ENCODE measurements at places on chromosomes 4 and X. TPM values are rescaled to one million over a fixed set of nuclear protein-coding genes. Genes with fewer than 3 reads are reported as not detected.

GRCh38 chrX:100207331-100208024, 202.6 kb downstream of the PCDH19 start:
- no peak for DNase-seq

GRCh38 chr4:155795991-155796390, 37.2 kb downstream of the GUCY1B1 start:
- DNase-seq = no peak

GRCh38 chr4:101123231-101123630, 224.1 kb downstream of the PPP3CA start:
- DNase-seq = no peak

- no peak for DNase-seq
Measured at GRCh38 chr4:33184657-33185290, 2464.6 kb downstream of the PCDH7 start.

DNA sequence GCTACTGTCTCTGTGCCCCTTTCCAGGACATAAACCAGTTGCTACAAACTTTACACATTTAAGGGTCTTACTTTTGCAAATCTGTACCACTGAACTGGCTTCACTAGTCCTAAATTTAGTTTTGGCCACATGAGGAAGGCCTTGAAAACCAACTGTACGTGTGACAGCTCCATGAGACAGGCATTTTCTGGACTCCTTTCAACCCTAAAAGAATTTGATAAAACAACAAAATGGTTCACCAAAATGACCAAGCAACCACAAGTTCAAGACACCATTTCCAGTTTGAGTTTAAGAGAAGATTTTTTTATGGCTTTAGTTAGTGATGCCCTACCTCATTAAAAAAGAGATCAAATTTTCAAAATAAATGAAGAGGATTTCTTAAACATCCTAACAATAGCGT, 246.4 kb downstream of the ZNF674 start:
- no peak for DNase-seq

DNA sequence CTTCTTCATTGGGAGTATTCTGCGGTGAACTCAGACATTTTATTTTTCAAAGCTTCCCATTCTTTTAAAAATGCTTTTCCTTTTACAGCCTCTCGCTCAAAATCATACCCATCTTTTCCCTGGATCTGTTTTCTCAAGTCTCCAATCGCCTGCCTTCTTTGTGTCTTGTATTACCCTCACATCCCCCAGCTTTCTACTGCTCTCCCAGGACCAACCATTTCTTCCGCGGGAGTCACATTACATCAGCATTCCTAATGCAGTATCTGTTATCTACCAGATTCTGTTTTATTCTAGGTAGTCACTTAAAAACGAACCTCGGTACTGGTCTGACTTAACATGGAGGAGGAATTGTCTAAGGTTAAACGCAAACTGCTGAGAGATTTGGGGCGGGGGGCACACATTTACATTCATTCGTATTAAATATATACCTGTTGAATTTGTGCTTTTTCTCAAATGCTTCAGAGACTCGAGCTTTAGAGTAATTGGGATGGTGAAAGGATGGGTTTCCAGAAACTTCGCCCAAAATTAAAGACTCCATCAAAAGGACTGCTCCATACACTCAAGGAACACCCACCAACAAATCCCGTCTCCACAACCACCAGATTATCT, 493 bp upstream of the UCHL1 start:
- no peak for DNase-seq

- DNase-seq = no peak
Measured at GRCh38 chr4:8108261-8108660, 50.4 kb downstream of the ABLIM2 start.

- no peak for DNase-seq
Measured at GRCh38 chrX:37420185-37420584, 71.0 kb downstream of the PRRG1 start.

DNA sequence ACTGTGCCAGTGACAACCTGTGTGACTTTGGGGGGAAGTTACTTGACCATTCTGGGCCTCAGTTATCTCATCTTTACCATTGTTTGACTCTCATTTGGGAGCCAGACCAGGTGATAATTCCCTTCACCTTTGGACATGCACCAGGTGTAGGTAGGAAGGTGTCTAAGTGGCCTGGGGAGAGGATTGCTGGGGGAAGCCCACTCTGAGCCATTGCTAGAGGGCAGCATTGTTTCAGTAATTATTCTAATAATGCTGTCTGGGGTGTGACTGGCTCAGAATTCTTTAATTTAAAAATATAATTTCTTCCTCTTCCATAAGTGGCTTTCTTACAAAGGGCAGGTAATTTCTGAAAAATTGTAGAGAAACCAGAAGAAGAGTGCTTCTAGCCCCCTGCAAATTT, 104.3 kb downstream of the RTL9 start:
- DNase-seq = no peak

- no peak for DNase-seq
Measured at GRCh38 chrX:78624962-78625909, 33.9 kb downstream of the RTL3 start.

- no peak for DNase-seq
Measured at GRCh38 chr4:123114915-123115756, 192.7 kb upstream of the NUDT6 start.

DNA sequence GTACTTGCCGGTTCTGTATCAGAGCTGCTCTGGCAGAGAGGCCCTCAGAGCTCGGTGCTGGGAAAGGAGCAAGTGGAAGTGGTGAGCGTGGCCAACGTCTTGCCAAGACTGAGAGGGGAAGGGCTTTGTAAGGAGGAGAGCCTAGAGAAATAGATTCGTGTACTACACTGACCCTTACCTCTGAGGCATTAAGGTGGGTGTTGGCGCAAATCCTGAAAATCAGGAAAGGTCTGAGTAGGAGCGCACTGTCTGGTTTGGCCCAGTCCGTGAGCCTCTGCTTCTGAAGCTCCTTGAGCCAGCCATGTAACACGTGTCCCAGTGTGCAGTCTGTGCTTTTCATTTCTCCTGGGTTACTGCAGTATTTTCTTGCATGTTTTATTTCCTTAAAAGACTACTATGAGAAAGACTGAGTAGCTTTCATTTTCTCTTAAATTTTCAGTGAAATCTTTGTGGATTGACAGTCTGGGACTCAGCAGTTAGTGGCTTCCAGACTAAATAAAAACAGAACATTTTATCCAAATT, 140.5 kb downstream of the SOWAHB start:
- no peak for DNase-seq

DNA sequence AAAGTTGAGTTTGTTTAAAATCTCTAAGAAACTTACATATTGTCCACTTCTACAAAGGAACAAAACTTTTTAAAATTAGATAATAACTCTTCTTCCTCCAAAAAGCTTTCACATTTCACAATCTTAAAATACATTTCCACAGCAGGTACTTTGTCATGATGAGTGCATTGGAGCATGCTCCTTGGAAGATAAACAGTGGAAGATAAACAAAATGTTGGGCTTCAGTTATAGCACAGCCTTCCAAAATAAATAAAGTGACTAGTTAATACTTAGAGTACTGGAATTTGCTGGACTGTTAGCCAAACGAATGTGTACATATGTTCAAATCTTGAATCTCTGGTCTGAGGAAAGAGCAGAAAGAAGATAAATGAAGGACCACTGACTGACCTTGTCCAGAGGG, 54.9 kb upstream of the PDE5A start:
- no peak for DNase-seq

- DNase-seq = no peak
Measured at GRCh38 chr4:139718833-139719232, 53.2 kb downstream of the MGST2 start.

DNA sequence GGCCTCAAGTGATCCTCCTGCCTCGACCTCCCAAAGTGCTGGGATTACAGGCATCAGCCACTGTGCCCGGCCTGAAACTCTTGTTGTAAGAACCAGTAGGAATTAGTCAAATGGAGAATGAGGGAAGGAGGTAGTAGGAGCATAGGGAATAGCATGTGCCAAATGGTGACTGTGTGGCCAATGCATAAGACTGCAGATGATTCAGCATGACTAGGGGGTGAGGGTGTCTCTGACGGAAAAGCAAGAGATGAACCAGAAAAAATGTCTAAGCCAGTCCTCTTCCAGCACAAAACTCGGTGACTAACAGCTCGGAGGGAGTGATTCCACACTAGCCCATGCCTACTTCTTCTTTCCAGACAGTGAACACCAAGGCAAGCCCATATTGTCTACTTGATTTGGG, 58.2 kb upstream of the DUSP21 start:
- DNase-seq = no peak

GRCh38 chr4:60812811-60813210, 387.3 kb upstream of the ADGRL3 start:
- no peak for DNase-seq

DNA sequence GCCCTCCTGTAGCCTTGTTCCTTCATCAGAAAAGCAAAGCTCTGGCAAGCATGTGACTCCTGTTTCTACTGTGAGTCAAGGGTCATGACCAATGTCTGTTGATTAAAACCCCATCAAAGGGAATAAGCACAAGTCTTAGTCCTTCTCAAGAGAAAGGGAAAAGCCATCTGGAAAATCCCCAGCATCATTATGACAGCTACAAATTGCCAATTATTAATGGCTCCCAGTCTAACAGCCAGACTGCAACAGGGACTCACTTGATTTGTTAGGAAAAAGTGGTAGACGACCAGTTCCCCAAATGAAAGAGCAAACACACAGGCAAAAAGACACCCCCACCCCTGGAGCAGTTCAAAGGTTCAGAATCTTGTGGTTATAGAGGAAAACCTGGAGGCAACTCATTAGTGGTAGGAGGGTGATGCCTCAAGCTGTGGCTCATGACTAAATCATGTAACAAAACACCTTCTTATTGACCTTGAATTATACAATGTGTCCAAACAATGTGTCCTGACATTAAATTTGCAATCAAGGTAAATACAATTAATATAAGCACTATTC, 315.7 kb downstream of the HNRNPD start:
- no peak for DNase-seq

- DNase-seq = no peak
Measured at GRCh38 chr4:145935253-145936141, 3.1 kb downstream of the ZNF827 start.

GRCh38 chrX:140917354-140918115, 84.9 kb upstream of the SPANXB1 start:
- DNase-seq = no peak

- DNase-seq = no peak
Measured at GRCh38 chrX:150226223-150226965, 136.7 kb upstream of the MAMLD1 start.

The MAGED4 gene
- 3.9 TPM for total RNA-seq

The LPAR4 gene
- total RNA-seq = 0.20 TPM

The MBNL3 gene
- 13.8 TPM for total RNA-seq

The GPR78 gene
- total RNA-seq = not detected

The PRSS12 gene
- under 0.01 TPM for total RNA-seq

The GPRASP2 gene
- total RNA-seq = 6.5 TPM

The TRAM1L1 gene
- not detected for total RNA-seq

The FAM13A gene
- 48.8 TPM for total RNA-seq

The PPBP gene
- 1.7 TPM for total RNA-seq

The UGT2B10 gene
- not detected for total RNA-seq

The RHOH gene
- total RNA-seq = 2.2 TPM

The BTK gene
- total RNA-seq = 2.5 TPM
